ENCODE measurements at places on chromosomes 7 and 10.

DNA sequence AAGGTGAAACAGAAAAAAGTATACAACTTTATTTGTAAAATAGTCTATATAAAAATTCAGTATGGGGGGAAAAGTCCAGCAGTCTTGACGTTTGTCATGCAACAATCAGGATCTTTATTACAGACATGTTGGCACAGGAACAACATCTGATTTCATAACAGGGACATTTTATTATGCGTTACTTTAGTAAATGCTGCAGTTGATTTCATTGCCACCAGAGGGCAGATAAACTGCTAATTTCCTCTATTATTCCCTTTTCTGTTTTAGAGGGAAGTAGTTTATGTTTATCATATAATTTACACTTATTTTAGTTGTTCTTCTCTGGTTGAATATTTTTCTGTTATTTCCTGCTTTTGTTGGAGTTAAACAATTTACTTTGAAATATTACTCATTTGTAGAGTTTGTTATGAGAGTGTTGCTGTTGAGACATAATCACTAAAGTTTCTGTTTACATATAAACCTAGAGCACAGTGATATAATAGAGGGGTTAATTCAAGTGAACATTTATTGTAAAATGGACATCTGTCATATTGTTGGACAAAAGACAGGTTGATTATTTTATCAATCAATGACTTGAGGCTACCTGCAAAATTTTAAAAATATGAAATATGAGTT, 3.3 kb downstream of the PLXDC2 start:
- DNase-seq, result no peak

GRCh38 chr7:76057103-76057812, 9.4 kb downstream of the MDH2 start:
- no peak for DNase-seq

DNA sequence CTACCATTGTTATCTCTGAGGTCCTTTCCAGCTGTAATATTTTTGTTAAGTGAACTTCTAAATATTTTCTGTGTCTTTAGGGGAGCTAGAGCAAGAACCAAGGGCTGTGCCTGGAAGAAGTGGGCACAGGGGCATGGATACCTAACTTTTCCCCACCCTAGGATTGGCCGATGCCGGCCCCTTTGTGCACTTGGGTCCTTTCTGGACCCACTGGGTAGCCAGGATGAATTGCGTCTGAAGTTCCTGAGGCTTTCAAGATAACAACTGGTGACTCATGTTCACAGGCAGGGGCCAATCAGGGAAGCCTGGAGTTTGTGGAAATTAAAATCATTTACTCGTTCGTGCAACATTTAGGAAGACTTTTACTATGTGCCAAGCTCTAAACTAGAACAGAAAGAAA, 758 bp downstream of the DPCD start:
- DNase-seq, result no peak

DNA sequence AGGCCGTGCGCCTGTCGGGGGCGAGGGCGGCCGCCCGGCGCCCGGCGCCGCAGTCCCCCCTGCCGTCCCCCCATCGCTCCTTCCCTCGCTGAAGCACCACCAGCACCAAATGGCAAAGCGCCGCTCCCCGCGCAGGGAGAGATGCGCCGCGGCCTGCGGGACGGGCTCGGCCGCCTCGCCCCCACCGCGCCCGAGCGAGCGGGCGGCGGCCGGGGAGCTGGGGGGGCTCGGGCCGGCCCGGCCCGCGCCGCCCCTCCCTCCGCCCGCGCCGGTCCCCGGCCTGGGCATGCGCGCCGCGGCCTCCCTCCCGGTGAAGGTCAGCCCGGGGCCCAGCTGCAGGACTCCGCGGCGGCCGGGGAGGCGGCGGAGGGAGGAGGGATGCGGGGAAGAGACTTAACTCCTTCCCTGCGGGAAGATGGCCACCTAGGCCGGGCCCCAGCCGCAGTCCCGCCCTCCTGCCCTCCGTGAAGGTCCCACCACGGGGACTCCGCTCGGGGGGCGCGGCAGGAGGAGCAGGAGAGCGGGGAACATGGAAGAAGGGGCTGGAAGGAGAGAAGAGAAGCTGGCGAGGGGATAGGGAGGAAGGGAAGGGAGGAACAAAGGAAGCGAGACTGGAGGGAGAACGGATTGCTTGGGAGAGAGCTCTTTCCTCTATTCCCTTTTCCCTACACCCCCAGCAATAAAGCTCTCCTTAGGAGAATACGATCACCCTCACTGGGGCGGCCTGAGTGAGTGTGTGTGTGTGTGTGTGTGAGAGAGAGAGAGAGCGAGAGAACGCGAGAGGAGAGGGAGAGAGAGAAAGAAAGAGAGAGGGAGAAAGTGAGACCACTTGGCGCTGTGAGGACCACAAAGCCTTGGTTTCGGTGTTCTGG, 3.4 kb upstream of the SMARCD3 start:
- peak; percentile 46 for DNase-seq

GRCh38 chr10:43666552-43666951, 17.9 kb upstream of the ZNF32 start:
- DNase-seq, result no peak

- no peak for DNase-seq
These were observed 42.2 kb downstream of the ACSM6 start for GRCh38 chr10:95236068-95236903.

DNA sequence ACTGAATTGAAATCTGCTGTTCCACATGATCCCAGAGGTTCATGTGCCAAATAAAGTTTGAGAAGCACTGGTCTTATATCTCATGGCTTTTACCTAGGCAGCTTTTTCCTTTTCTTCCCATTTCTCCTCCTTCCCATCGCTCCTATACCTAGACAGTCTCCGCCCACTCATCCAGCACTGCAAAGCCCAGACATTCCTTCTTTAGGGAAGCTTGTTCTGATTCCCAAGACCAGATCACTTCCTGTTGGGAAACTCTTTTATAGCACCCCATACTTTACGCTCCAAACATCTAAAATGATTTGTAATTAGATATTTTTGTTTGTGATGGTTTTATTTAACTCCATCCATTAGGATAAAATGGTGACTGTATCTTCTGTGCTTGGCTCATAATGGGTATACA, 75.9 kb downstream of the BMPER start:
- no peak for DNase-seq

GRCh38 chr10:88490231-88490980, 92.7 kb downstream of the RNLS start:
- no peak for DNase-seq

DNA sequence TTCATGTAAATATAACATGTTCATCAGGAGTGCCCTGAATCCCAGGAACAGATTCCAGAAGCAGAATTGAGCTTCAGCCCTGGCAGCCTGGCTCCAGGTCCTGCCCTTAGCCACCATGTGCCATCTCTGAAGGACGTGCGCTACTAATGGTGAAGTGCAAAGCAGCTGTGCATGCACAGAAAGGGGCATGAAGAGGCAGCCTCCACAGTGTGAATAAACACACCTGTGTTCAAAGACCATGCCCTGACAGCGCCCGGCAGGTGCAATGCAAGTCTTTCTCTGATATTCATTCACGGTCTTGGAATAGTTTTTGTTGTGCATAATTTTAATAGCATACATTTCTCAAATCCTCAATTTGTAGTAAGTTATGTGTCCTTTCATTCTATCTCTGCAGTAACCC, 250.4 kb upstream of the TCERG1L start:
- DNase-seq, result peak; percentile 49

DNA sequence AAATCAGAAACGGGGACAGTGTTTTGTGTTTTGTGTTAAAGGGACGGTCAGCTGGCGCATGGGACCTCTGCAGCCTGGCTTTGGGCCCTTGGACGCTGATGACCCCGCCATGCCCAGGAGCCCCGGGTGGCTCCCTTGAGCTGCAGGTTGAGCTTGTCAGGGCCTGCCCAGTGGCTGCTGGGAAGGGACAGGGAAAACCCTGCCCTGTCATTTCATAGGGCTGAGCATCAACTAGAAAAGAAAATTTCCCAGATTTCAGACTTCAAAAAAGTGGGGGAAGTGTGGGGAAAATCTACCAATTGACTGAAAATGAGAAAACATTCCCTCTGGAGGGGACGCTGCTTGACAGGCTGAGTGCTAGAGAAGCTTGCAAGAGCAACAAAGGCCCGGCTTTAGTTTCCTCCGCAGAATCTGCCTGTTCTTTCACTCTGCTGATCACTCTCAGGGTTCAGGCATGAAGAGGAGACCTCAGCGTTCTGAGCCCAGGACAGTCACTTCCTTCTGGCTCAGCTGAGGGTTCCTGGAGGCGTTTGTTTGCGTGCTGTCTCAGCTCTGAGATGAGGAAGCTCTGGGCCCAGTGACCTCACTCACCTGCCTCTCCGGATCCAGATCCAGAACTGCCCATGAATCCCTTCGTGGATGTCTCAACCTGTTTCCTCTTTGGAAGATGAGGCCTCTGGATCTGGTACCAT, 18.6 kb upstream of the DNAJB6 start:
- peak; percentile 44 for DNase-seq

- no peak for DNase-seq
These were observed 281.8 kb downstream of the INHBA start for GRCh38 chr7:41421056-41421455.

GRCh38 chr7:84824057-84824651, 362.7 kb downstream of the SEMA3D start:
- no peak for DNase-seq

GRCh38 chr10:63671317-63671937, 150.2 kb downstream of the REEP3 start:
- DNase-seq, result no peak

- DNase-seq, result no peak
These were observed 38.6 kb downstream of the TRIL start for GRCh38 chr7:28919510-28919909.

GRCh38 chr10:651692-652091, 37.8 kb downstream of the DIP2C start:
- no peak for DNase-seq

- no peak for DNase-seq
These were observed 303.5 kb downstream of the NEBL start for GRCh38 chr10:20593649-20594048.

DNA sequence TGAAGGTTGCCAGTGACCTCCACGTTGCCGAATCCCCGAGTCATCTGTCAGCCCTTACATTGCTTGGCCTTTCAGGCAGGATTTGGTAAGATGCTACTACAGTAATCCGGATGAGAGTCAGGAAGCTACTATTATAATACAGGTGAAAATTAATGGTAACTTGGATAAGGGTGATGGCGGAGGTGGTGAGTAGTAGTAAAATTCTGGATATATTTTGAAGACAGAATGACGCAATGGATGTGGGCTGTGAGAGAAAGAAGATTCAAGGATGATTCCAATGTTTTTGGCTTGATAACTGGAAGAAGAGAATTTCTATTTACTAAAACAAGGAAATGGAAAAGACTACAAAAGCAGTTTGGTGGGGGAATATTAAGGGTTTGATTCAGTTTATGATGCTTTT, 1.4 kb upstream of the DNAJB12 start:
- no peak for DNase-seq

GRCh38 chr7:108589874-108590273, 20.2 kb downstream of the DNAJB9 start:
- DNase-seq, result no peak

GRCh38 chr7:22582863-22583622, 83.1 kb upstream of the STEAP1B start:
- DNase-seq, result no peak

DNA sequence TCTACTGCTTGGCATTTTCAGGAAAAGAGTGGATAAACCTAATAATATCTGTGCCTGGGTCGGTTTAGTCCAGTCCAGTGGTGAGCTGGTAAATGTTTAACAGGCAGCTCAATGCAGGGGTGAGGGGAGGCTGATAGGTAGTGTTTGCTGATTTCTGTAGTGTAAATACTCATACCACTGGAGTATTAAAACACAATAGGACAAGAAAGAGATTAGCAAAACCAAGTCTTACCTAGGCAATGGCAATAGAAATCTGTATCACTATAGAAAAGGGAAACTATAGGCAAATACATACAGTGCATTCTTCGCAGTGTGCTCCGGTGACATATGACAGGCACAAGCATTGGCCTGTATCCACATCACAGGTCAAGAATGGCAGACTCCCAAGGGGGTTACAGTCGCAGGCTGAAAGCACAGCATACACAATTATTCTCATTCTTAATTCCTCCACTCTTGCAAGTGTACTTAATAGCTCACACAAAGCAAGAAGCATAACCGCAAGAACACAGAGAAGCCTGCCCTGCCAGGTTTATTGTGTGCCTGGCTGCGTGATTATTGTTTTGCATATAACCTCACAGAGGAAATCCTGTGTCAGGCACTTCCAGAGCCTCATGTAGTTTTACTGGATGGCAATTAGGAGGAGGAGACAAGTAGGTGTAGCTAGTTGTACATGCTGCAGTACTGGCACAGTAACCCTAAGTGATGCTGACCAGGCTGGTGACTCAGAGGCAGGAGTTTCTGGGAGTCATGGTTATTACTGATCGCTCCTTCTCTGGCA, 35.0 kb downstream of the LAMB4 start:
- DNase-seq, result no peak

DNA sequence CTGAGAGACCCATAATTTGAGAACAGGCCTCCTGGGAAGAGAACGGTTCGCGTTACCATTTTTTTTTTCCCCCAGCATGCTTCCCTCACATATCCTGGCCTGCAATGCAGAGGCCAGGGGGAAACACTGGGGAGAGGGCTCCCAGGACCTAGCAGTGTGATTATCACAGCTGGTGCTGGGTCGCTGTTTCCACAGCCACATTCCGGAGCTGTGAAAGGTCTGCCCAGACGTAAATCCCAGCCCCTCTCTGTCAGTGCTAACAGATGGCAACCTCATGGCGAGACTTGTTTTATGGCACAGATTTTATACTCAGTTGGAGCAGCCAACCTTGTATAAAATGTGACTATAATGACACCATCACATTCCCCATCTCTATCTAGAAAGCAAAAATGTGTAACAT, 150.5 kb downstream of the PLXDC2 start:
- no peak for DNase-seq

- no peak for DNase-seq
These were observed 8.6 kb downstream of the TRIM56 start for GRCh38 chr7:101093906-101094305.

DNA sequence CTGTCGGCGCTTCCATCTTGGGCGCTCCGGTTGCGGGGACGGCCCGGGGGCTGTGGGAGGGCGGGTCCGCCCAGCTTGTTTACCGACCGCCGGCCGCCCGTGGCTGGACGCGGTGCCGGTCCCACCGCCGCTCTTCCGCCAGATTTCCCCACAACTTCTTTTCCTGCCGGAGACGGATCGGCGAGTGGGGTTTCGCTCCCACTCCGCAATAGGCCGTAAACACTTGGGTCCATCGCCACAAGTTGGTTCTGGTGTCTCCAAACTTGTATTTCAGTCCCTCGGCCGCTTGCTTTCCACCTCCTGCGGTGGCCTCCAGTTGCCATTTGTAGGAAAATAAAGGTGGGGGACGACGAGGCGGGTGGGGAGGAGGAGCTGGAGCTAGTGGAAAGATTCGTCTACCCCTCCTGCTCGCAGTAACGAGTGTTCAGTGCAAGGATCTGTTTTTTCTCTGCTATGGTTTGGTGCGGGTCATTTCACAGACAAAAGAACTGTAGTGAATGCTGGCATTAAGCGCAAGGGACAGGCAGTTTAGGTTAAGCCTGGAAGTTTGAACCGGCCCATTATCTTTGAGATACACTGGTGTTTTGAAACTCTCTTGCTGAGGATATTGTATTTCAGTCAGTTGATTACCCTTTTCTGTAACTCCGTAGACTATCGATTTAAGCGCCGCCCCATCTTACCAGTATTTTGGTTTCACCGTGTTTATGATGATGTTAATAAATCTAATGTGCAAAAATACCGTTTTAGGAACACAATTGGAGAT, 24.3 kb upstream of the ZRANB1 start:
- no peak for DNase-seq

Data from SHP77 (cell line).